Esophagus squamous epithelium (tissue), 5 donors: ENCODE measurements at places on chromosomes 2 and 18.

DNA sequence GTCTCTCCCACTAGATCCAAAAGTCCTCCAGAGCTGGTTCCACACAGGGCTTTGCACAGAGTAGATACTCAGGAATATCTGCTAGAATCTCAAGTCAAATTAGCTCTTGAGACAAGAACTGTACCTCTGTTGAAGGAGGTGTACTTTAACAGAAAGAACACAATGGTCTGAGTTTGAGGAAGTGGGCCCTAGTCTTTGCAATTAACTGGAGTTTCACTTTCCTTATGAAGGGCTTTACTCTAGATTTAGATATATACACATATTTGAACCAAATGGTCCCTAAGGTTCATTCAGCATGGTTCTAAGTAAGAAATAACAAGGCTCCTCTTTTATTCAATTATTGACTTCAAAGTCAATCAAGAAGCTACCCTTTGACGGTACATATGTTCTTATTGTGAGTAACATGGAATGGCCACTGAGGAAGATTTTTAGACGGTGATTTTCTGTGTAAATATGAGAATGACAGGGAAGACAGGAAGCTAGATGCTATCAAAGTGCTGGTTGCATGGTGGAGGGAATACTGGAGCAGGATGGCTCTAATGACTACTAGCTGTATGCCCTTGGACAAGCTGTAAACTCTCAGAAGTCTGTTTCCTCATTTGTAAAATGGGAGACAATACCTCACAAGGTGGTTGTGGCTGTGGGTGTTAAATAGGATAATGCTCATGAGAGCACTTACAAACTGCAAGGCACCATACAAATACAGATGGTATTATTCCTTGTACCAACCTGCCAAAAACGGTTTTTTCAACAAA is 73.5 kb upstream of the SERTAD2 start:
- no peak for DNase-seq

DNA sequence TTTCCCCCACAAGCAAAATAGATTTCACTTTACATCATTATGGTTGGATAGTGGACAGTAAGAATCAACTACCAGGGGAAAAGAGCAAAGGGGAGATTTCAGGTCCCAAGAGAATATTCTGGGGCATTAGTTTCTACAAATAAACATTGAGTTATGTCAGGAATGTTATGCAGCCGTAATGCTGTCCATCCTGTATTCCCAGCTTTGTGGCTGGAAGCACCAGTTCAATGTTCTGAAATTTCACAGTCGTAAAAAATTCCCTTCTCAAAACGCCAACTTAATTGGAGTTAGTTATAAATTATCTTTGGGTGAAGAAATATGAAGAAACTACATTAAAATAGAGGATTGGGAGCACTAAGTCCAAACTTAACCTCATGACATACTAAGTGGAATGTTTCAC is 141.5 kb upstream of the FIGN start:
- no peak for DNase-seq

DNA sequence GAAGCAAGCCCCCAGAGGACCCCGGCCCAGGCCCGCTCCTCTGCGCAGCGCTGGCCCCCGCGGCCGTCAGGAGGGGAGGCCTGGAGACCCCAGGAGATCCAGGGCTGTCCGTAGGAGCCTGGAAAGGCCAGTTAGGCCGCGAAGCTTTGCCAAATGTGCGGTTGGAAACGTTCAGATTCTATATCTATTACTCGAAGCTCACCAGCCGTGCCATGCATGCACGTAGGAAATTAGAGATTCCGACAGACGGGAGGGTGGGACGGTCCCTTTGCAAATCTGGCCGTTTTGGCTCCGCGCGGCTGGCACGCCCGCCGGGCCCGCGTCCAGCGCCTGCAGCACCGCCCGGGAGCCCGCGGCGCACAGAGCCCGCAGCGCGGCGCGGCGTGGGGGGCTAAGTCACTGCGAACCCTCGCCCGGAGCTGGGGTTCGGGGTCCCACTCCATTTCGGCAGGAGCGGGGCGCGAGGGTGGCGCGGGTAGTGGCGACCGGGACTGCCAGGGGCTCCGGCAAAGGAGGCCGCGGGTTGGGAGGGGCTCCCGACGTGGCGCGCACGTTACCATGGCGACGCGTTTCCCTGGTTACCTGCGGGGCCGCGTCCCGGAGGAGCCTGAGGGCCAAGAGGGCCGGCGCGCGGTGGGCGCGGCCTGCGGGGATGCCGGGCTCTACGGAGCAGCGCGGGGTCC is 488.6 kb upstream of the SMIM21 start:
- no peak for DNase-seq

GRCh38 chr2:231571661-231572191 is 20.9 kb upstream of the TEX44 start:
- no peak for DNase-seq

- DNase-seq = no peak
Measured at GRCh38 chr18:8883409-8883668, 178.0 kb downstream of the MTCL1 start.

DNA sequence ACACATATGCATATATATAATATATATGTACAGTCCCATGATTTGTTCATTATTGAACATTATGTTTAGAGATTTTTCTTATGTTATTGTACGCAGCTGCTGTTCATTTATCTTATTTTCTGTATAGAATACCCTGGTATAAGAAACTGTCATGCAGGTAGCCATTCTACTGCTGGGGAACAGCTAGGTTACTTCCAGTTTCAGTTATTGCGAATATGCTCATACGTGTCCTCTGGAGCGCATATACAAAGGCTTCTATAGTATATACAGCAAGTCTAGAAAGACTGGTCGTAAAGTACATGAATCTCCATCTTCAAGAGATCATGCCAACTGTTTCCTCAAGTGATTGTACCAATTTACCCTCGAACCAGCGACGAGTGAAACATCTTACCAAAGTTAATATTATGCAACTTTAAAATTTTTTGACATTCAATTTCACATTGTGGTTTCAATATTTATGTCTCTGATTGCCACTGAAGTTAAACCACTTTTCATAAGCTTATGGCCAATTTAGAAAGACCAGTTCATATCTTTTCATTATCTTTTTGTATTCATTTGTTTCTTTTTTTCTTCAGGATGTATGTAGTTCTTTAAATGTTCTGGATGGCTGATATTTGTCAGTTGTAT is 53.5 kb downstream of the RDH14 start:
- DNase-seq = no peak

GRCh38 chr2:74441690-74442482 is at the start of gene RTKN:
TSS of gene RTKN (minus strand) at chr2:74441937. CDS start at chr2:74441816, 121 bp downstream.
- no peak for DNase-seq

DNA sequence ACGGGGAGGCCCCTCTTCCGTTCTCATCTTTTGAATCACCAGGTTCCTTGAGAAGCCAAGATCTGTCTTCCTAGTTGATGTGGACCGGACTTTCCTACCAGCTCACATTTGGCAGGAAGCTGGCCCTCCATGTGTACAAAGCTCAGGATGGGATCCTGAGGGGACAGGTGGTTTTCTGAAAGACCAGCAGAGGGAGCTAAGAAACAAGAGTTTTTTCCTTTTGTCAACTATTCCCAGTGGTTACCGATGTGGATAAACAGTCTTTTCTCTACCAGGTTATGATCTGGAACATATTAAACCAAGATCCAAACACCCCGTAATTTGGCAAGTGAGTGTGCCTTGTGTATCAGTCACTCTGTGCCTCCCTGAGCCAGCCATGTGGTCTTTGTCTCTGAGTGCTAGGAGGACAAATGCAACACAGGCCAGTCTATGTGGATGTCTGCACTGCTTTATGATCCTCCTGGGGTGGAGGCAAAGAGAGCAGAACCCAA is 25.1 kb upstream of the ARHGAP25 start:
- DNase-seq = no peak

GRCh38 chr2:238493880-238494572 is 67.3 kb downstream of the ASB1 start:
- DNase-seq = no peak

- no peak for DNase-seq
Measured at GRCh38 chr2:181904022-181904632, 12.6 kb downstream of the ITPRID2 start.

GRCh38 chr2:197559681-197560080 is 43.8 kb downstream of the MOB4 start:
- DNase-seq = no peak

DNA sequence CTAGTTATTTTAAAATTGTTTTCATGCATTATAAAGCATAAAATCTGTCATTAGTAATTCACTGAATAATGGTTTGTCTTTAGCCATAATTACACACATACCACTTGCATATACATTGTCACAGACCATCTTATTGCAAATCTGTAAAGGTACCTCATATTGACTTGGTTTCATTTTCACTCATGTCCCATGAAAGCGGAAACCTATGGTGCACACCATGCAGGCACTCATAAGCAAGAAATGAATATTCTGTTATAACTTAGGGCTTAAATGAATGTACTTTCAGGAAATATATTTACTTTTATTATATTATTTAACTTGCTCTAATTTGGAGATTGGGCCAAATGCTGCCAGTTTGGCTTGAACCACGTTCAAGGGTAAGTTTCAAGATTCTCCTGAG is 29.2 kb upstream of the STK17B start:
- no peak for DNase-seq

DNA sequence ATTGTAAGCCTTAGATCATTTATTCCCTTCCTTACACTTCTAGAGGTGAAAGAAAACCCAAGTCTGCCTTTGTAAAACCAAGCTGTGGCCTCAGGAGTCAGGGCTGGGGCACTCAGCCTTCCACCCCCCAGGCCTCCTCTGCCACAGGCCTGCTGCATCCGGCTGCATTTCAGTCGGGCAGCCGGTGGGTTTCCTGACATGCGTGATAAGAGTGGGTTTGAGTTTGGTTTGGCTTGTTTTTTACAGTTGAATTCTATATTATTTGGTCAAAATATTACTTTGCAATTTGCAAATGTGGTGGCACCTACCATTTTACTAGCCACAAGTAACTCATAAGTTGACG is 42.4 kb downstream of the ADI1 start:
- no peak for DNase-seq

GRCh38 chr2:39243469-39244123 is at the start of gene CDKL4:
TSS of gene CDKL4 (minus strand) at chr2:39243970.
- DNase-seq = no peak

GRCh38 chr2:94871226-94872087 is at the start of gene TEKT4:
TSS of gene TEKT4 (plus strand) at chr2:94871430. CDS start at chr2:94871580, 150 bp downstream.
- DNase-seq = no peak

- DNase-seq = no peak
Measured at GRCh38 chr2:6073191-6074088, 381.3 kb downstream of the SOX11 start.

- DNase-seq = no peak
Measured at GRCh38 chr2:25228848-25229278, 60.5 kb upstream of the POMC start.

DNA sequence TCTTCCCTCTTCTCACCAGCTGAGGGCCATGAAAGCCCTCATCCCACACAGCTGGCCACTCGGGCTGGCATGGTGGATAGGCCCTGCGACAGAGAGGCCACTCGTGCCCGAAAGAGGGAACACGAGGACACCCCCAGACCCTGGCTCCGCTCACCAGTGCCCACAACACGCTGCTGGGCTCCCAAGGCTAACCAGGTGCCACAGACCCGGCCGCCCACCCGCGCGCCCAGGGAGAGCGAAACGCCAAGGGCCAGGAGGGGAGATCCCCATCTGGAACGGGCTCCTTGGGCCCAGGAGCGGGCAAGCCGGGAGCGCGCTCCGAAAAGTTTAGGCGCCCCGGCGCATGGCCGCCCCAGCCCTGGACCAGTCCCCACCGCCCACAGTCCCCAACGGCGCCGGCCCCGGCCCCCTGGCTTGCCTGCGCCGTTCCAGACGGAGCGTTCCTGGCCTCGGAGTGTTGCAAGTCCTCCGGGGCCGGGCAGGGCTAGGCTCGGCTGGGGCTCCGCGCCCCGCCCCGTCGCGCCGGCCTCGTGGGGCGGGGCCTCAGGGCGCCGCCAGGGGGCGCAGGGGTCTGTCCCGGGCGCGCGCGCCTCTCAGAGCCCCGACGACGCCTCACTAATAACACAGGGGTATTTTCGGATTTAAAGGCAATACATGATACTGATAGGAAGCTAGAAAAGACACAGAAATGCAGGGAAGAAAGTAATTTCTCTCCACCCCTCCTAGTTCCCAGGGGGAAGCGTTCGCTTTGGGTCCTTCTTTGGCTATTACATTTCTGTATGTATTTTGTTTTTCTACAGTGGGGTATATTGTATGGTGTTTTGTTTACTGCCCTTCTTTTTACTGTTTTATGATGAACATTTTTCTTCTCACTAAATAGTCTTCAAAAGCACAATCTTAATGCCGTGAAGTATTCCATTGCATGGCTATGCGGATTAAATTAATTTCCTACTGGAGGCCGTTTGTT is at the start of gene TMBIM1:
Gene TMBIM1, minus strand, starts transcription at position 456 of the 967 bp plus-strand sequence. CDS start 10,362 bp downstream, outside the sequence.
- no peak for DNase-seq

GRCh38 chr2:240789501-240790369 is 30.3 kb downstream of the KIF1A start:
- no peak for DNase-seq

- no peak for DNase-seq
Measured at GRCh38 chr2:59029058-59029457, 787.9 kb upstream of the FANCL start.

DNA sequence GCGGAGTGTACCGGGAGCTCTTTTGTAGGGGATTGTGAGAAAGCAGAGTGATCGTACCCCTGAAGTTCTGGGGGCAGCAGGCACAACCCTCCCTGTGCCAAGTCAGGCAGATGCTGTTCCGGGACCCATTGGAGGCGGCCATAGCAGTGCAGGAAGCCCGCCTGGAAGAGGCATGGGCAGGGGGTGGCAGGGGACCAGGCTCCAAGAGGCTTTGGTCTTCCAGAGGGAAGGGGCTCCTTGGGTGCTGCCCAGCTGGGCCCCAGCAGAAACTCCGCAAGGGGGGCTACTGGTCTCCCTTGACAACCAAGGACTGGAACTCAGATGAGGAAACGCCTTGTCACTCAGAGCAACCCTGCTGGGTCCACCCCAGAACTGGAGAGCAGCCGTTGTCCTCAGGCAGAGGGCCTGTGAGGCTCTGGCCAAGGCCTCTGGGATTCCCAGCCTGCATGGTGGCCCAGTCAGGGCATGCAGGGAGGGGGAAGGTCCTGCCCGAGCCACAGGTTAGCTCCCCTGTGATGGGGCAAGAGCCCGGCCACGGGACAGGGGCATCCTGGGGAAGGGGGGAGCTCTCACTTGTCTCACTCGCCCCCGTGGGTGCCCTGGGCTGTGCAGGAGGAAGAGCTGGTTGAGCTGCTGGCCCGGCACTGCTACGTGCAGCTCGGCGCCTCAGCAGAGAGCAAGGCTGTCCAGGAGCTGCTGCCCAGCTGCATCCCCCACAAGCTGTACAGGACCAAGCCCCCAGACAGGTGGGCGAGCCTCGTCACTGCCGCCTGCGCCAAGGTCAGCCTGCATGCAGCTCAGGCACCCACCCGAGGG is 21.0 kb upstream of the GPR17 start:
- no peak for DNase-seq

- DNase-seq = no peak
Measured at GRCh38 chr18:24609254-24609653, 148.8 kb downstream of the HRH4 start.

GRCh38 chr2:111640480-111640879 is 243.5 kb downstream of the ANAPC1 start:
- no peak for DNase-seq

GRCh38 chr2:239328351-239329191 is 72.2 kb downstream of the HDAC4 start:
- DNase-seq = no peak

- no peak for DNase-seq
Measured at GRCh38 chr18:6614952-6615351, 114.6 kb upstream of the ARHGAP28 start.

GRCh38 chr2:145078923-145079322 is 559.0 kb upstream of the ZEB2 start:
- no peak for DNase-seq

GRCh38 chr2:182866461-182867406 is at the start of gene FRZB:
TSS of gene FRZB (minus strand) at chr2:182866637. CDS start at chr2:182866552, 85 bp downstream.
- DNase-seq = no peak

GRCh38 chr2:46068636-46069035 is 228.6 kb upstream of the EPAS1 start:
- DNase-seq = no peak

- no peak for DNase-seq
Measured at GRCh38 chr2:236813766-236814165, 244.1 kb downstream of the ACKR3 start.
